Pericardium fibroblast (primary cell): ENCODE measurements at places on chromosomes 3 and 15. TPM values are rescaled to one million over a fixed set of nuclear protein-coding genes. Genes with fewer than 3 reads are reported as not detected.

The TGM5 gene
- not detected in 2 replicates for total RNA-seq

The IGSF11 gene
- total RNA-seq, result not detected in 2 replicates

The GHRL gene
- not detected in 2 replicates for total RNA-seq

The ISLR2 gene
- total RNA-seq, result under 0.01 and 0.09 TPM in 2 replicates

The NMNAT3 gene
- total RNA-seq, result 0.93 and 1.0 TPM in 2 replicates

The AADACL2 gene
- not detected in 2 replicates for total RNA-seq

The DNAJC19 gene
- 21.5 and 23.6 TPM in 2 replicates for total RNA-seq

The CYP1A2 gene
- total RNA-seq, result not detected in 2 replicates

The C3orf70 gene
- 0.34 and 4.3 TPM in 2 replicates for total RNA-seq

The FOXL2NB gene
- not detected in 2 replicates for total RNA-seq

The COPG1 gene
- total RNA-seq, result 157 and 220 TPM in 2 replicates

The CACNA1D gene
- 0.09 TPM in 1 of 2 replicates, not detected in the other for total RNA-seq

The TNIK gene
- total RNA-seq, result 2.8 and 5.7 TPM in 2 replicates

The RTF1 gene
- total RNA-seq, result 12.9 and 28.1 TPM in 2 replicates

The DLL4 gene
- 0.26 TPM in 1 of 2 replicates, not detected in the other for total RNA-seq
